ENCODE measurements at places on chromosomes 2 and 18.

- no peak for DNase-seq
Measured at GRCh38 chr2:8134473-8134932, 547.4 kb upstream of the ID2 start.

DNA sequence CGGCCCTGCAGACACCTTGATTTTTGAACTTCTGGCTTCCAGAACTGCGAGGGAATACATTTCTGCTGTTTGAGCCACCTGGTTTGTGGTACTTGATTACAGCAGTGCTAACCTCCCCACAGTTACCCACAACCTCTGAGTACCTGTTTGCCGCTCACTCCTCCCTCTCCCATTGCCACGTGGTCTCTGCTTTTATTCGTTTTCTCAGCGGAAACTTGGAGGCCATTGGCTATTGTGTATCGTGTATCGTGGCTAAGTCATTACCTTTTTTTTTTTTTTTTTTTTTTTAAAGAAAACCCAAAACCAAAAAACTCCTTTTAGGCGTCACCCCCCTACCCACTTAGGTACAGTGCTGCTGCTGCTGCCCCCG lies 90.8 kb downstream of the AGAP1 start:
- no peak for DNase-seq

GRCh38 chr2:147137711-147138110 lies 707.1 kb upstream of the ACVR2A start:
- no peak for DNase-seq

GRCh38 chr18:68928762-68929675 lies 131.1 kb downstream of the CCDC102B start:
- DNase-seq = no peak

DNA sequence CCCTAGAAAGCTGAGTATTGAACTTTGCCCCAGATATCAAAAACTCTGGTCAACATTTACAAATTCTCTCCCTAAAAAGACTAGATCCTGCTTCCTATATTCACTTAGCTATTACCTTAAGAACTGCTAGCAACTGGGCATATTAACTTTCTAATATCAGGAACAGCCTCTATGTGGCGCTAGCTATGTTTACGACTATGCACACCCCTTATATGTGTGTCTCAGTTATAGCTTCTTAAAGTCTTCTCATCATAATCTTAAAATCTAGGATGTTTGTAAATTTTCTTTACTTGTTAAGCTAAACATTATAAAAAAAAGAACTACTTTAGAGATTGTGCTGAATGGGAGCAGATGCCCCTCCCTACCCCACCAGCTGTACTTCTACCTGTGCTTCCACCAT lies 1.7 kb upstream of the STAMBP start:
- no peak for DNase-seq
